ENCODE measurements at places on chromosomes 2 and 18.

DNA sequence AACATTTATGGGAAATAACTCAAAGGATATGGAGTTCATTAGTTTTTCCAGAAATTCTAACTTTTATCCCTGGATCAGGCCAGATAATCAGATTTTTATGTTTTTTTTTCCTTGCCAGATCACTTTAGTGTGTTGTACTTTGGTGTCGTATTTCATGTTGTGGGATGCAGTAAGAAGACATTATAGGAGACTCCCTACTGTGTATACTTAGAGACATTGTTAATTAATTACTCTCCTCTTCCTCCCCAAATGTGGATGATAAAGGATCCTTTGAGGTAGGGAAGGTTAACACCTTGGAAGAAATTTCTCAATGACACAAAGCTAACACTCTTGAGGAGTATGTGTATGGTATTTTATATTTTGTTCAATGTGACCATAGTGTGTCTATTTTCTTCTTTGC is 120.5 kb downstream of the LYPD6B start:
- DNase-seq = no peak

- peak; percentile 4 for DNase-seq
Observed at GRCh38 chr18:54720620-54721019, 107.7 kb upstream of the RAB27B start.

- no peak for DNase-seq
Observed at GRCh38 chr18:3648200-3648599, 198.2 kb downstream of the TGIF1 start.

DNA sequence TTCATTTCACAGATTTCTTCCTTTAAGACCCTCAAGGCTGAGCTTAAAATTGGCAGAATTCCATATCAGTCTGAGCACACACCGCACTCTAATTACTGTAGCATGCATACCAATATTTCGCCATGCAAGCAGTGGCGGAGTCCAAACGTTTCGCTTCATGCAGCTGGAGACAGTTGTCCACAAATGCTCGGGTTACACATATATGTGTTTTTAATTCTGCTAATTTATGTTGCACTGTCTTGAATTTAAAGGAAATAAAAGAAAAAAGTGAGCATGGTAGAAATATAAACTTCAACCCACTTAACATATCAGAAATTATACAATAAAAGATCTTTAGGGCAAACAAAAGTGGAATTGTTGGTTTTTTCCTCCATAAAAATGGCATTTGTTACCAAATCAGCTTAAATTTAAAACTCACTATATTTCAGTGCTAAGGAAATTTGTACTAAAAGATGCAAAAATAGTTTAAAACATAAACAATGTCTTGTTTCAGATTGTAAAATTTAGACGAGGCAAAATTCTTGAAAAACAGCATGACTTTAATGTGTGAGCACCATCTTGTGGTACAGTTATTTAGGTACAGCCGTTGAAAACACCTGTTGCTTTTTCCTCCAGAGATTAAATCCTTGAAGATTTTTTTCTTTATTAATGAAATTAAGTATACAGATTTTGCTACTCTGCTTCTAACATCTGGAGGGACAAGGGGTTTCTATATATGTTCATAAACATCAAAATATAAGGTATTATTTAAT is 24.1 kb upstream of the KANSL1L start:
- DNase-seq = peak; percentile 29

- DNase-seq = no peak
Observed at GRCh38 chr2:46363535-46364170, 66.4 kb downstream of the EPAS1 start.

DNA sequence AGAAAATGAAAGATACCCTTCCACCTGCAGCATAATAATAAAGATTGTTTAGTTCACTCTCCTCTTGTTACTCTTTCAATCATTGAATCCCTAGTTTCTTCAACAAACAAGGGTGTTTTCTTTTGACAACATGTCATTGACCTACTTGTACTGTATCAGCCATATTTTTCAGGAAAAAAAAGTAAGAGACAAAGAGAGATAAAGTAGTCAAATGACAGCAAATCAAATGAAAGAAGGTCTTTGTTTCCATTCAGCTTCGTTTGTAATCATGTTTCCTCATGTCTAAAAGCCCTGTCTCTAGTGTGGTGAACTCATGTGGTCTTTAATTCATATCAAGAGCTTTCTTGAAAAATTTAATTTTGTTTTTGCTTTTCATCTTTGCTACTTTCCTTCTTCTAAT is 557.8 kb upstream of the LRATD1 start:
- DNase-seq = no peak

All from muscle of arm (tissue), 14 donors.